GOT3 (cell line): ENCODE measurements at places on chromosomes 4 and X.

GRCh38 chr4:27662426-27662825 lies 801.8 kb downstream of the STIM2 start:
- no peak for DNase-seq

- no peak for DNase-seq
Observed at GRCh38 chrX:14039344-14039743, 9.7 kb upstream of the GEMIN8 start.

DNA sequence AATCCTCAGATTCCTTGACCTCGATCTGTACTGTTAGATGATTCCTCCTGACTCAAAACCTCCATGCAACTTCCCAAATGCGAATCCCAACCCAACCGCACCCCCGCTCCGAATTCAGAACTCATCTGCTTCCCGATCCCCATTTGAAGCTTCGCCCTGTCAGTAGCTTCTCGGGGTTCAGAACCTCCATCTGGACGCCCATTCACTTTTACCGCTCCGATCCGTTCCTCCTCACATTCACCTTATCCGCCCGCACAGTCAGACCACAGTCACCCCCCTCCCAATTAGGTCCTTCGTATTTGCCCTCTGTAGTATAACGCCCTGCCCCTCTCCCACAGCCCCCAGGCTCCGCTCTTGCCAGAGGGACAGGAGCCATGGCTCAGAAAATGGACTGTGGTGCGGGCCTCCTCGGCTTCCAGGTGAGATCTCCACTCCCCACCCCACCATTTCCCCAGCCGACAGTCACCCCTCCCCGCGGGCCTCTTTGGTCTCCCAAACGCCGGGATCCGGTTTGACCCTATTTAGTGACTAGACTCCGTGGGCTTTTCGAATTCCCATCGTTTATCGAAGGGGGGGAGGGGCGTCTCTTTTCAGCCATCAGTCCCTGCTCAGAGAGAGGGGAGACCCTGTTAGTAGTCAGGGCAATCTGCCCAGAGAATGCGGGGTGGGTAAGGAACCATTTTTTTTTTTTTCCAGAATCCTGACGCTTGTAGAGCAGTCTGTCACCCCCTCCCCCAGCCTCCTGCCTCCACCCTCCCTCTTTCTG lies 691 bp downstream of the MAGED1 start:
- DNase-seq, result no peak

GRCh38 chr4:141580523-141580922 lies 55.9 kb upstream of the IL15 start:
- DNase-seq, result no peak

DNA sequence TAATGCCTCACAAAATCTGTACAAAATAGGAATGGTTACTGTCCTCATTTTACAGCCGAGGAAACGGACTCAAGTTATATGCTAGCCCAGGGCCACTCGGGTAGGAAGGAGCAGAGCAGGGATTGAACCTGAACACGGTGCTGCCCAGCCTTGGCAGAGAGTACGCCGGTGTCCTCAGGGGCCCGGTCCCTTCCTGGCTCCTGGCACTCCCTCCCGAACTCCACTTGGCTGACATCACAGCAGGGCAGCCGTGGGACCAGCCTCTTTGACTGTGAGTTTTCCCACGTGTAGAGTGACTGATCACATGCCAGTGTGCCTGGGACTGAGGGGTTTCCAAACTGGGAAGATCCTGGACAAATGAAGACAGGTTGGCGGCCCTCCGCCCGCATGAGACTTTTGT lies 23.7 kb downstream of the MAN2B2 start:
- no peak for DNase-seq

DNA sequence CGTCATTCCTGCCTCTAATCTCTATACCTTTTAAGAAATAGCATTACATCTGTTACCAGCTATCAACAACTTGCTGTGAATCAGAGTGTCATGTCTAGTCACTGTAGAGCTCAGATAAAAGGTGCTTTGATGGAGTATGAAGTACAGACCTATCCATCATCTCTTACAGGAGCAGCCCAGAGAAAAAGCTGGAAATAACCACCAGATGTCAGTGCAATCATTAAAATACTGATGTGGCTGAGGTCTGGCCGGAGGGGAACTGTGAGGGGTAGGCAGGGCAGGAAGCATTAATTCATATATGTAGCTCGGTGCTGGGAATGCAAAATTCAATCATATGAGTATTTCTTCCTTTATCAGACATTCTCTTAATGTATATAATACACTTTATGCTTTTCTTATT lies 100.6 kb downstream of the AKAP4 start:
- DNase-seq, result no peak

- no peak for DNase-seq
Observed at GRCh38 chrX:119105826-119106225, 21.8 kb downstream of the KIAA1210 start.

DNA sequence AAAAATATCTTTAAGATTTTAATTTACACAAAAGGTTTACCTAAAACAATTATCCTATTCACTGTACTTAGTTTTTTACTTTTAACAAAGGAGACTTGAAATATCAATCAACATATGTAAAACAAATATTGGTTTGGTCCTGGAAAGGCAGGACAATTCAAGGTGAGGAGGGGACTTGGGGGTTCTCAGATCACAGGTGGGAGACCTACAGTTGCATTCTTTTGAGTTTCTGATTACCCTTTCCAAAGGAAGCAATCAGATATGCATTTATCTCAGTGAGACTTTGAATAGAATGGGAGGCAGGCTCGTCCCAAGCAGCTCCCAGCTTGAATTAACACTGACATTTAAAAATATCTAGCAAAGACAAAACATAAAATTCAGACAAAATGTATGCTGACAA lies 1917.3 kb downstream of the C4orf33 start:
- DNase-seq, result no peak

- no peak for DNase-seq
Observed at GRCh38 chr4:102531462-102531861, 30.3 kb downstream of the NFKB1 start.

GRCh38 chr4:166594326-166594946 lies 639.9 kb downstream of the SPOCK3 start:
- no peak for DNase-seq

GRCh38 chr4:88991746-88992145 lies 65.2 kb downstream of the FAM13A start:
- DNase-seq, result no peak

DNA sequence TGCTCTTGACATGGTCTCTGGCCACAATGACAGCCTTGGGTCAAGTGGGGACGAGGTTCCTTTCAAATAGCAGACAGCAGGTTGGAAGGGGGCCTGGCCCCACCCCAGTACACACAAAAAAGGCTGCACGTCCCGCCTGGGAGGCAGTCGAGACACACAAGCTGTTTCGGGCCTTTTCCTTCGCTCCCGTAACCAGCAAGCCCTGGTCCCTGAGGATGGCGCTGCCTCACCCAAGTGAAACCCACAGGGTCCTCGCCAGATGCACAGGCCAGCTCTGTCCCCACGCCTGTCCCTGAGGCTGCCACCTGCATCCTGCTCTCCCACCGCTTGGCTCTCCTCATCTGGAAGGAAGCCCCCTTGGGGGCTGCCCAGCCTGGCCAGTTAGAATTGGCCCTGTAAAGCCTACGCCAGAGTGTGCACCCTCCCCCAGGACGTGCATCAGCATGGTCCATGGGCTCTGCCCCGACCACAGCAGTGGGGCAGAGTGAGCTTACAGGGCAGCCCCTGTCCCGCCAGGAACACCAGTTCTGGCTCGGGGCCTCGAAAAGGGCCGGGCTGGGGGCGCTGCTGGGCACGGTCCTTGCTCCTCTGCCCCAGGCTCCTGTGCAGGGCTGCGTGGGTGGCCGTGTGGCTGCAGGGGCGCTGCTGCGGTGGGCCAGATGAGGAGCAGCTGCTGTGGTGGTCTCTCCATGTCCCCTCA lies 2.0 kb downstream of the CPLX1 start:
- no peak for DNase-seq

DNA sequence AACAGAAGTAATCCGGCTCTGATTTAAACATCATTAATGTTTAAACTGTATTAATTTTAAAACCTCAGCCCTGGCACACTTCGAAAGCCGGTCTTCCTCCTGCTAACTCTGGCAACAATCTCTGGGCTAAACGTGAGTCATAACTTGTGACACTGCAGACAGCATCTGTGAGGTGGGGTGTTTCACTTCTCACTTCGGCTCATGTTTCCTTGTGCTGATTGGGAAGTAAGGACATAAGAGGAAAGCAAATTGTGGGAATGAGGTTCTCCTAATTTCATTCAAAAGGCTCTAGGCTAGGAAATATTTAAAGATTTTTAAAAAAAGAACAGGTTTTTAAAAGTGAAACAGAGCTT lies 139.9 kb upstream of the USP9X start:
- no peak for DNase-seq

DNA sequence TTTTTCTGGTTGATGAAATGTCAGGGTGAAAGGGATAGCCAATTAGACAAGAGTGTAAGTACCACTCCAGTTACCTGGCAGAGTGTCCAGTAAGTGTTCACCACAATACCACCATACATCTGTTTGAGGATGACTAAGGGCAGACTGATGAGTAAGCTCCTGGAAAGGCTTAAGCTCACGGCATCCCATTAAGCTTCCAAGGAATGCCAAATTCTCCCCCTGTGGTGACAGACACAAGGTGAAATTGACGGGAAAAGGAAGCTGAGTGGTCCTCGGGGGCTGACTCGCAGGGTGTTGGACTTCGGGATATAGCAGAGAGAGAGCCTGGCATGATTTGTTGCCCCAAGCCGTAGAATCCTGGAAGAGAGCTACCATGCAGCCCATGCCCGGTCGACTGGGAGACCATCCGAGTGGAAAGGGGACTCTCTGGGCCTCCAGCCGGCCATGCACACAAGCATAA lies 7.6 kb upstream of the BST1 start:
- no peak for DNase-seq

DNA sequence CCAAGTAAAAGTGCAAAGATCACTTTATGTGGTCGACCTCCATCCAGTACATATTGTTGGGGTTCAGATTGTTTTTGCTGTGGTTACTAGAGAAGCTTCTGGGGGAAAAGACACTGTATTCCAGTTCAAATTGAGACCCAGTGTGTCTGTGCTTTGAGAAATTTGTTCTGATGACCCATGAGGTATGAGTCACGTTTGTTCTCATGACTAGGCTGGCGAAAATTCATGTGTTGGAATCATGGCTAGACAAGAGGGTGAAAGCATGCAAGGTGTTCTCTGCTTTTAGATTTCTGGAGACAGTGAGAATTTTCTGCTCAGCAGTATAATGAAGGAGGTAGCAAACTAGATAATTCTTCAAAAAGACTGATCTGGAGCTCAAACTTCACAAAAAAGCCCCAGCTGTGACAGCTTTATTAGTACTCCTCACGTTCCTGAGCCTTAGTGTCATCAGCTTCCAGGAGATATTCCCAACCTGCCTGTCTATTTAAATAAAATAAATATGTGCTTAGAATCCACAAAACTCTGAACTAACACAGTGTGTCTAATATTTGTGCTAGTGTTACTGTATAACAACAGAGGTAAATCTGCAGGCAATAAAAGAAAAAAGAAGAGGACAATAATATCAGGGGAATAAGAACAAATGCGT lies 24.4 kb upstream of the FAM47B start:
- no peak for DNase-seq

DNA sequence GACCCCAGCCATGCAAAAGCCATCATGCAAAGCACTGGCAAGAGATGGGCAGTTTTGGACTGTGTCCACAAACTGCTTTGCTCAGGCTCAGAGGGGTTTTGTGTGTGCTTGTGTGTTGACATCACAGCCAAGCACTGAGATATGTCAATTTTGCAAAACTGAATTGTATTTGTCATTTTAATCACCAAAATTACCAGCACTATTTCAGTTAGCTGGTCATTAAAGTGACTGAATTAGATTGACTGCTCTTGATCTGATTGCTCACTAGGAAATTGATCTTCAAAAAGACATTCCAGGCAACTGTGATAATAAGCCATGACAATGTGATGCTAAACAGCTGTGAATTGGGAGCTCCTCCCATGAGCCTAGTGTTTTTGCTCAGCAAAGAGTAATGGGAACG lies 337.3 kb upstream of the GNPDA2 start:
- no peak for DNase-seq

GRCh38 chr4:155339999-155340398 lies 36.8 kb downstream of the MAP9 start:
- DNase-seq, result no peak

- no peak for DNase-seq
Observed at GRCh38 chr4:123488916-123489315, 92.3 kb downstream of the SPRY1 start.

- no peak for DNase-seq
Observed at GRCh38 chr4:20451986-20452385, 200.3 kb downstream of the SLIT2 start.

DNA sequence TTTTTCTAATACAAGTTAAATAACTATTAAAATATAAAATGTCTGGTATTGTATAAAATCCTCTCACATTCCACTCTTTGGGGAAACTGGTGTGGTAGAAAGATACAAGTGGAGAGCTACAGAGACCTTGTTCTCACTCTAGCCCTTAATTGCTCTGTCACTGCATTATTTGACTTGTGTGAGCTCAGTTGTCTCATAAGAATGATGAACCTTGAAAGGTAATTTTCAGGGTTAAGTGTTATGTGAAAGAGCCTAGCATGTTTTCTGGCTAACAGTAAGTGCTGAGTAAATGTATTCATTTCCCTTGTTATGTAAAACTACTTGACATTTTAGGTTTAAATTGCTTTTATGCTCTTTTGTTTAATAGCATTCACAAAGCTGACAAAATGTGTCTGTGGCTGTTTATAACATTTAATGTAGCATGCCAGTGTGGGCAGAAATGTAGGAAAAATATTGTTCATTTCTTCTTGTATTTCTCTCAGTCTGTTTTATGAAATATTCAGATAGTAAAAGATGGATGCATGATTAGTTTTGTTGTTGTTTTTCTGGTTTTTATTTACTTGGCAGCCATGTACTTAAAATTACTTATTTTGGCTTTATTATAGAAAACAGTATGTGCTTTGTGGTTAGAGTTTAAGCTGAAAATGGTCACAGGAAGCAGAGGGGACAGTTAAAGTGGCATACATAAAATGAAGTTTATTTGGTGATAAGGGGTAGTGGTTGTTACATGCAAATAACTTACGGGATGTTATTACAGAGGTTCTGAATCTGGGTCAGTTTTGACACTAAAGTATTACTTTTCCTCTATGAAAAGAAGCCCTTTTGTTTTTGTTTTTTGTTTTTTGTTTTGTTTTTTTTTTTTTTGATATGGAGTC lies 29.2 kb downstream of the SLAIN2 start:
- no peak for DNase-seq
